ENCODE measurements at places on chromosomes 7 and 10.

GRCh38 chr10:75111365-75111906 is at the start of gene SAMD8:
Gene SAMD8 (plus strand): TSS chr10:75111656. CDS start chr10:75150529, 38,873 bp downstream.
- DNase-seq = peak; percentile 78

- no peak for DNase-seq
Observed at GRCh38 chr7:27107391-27108381, 5.2 kb upstream of the HOXA2 start.

GRCh38 chr10:34739915-34740314 is 75.2 kb downstream of the PARD3 start:
- DNase-seq = peak; percentile 57

DNA sequence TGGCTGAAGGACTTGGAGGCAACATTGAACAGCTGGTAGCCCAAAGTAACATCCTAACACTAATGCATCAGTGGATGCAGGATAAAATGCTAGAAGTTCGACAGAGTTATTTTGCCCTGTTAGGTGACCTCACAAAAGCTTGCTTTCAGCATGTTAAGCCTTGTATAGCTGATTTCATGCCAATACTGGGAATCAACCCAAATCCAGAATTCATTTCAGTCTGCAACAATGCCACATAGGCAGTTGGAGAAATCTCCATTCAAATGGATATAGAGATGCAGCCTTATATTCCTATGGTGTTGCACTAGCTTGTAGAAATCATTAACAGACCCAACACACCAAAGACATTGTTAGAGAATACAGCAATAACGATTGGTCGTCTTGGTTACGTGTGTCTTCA is 62.9 kb downstream of the CCSER2 start:
- DNase-seq = no peak

DNA sequence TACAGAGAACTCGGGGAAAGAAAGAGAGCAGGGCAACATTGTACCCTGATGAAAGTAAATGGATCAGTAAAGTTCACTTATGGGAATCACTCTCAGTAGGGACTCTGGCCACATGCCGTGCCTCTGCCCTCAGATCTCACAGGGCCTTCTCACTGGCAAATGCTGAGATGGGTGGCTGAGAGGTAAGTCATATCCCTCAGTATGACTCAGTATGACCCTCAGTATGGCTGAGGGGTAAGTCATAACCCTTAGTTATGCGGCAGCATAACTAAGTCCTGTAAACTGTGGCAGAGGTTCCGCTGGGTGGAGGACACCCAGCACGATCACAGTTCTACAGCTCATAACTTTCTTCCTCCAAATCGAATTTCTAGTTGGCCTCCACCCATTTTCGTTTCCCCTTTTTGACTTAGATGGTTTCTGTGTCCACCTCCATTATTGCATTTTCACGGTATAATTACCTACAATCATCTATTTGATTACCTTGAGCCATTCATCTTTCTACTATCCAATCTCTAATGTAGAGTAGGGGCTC is 26.5 kb upstream of the WNT16 start:
- DNase-seq = no peak

GRCh38 chr10:71834343-71834674 is 16.7 kb downstream of the PSAP start:
- DNase-seq = no peak

DNA sequence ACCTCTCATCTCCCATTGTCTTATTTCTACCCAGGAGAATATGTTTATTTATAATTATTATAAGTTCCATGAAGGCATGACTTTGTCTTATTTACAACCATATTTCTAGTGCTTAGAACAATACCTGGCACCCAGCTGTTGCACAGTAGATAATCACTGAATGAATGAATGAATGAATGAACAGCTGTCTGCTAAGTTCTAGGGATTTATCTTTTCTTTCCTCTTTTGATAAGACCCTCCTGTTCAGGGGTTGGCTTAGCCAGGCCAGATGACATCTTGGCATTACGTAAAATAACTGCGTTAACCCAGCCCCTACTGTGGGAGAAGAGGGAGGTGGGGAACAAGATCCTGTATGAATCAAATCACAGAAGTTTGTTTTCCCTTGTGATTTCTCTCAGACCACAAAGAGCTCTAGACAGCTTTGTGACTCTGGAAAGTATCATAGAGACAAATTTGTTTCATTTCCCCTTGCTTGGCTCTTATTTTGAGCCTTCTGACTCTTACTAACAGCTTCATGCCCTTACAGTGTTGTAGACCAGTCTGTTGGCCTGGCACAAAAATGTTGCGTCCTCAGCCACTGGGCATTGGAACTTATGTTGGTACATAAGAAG is 8.4 kb downstream of the ZNF862 start:
- DNase-seq = no peak

GRCh38 chr7:91375378-91375777 is 111.1 kb downstream of the FZD1 start:
- no peak for DNase-seq
